NAMALWA (cell line): ENCODE measurements at places on chromosomes 4 and X.

DNA sequence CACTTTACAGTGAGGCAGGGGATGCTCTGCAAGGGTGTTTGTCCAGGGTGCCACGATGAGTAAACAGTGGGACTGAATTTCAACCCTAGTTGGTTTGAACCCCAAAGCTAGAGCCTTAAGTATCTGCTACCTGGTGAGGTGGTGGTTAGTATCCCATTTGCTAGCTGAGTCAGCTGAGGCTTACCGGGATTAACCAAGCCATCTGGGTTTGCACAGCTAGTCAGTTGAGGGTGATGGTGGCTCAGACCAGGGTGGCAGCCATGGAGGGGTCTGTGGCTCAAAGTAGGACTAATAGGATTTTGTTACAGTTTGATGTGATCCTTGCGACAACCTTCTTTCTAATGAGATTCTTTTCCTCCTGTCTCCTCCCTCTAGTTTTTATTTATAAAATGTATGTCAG, 1.9 kb downstream of the EVC start:
- no peak for DNase-seq

GRCh38 chrX:114071412-114071811, 512.5 kb upstream of the HTR2C start:
- DNase-seq: no peak

GRCh38 chr4:3384771-3385710, 56.7 kb upstream of the HGFAC start:
- no peak for DNase-seq

- peak; percentile 78 for DNase-seq
Measured at GRCh38 chr4:152780267-152780778, 569 bp downstream of the ARFIP1 start.

DNA sequence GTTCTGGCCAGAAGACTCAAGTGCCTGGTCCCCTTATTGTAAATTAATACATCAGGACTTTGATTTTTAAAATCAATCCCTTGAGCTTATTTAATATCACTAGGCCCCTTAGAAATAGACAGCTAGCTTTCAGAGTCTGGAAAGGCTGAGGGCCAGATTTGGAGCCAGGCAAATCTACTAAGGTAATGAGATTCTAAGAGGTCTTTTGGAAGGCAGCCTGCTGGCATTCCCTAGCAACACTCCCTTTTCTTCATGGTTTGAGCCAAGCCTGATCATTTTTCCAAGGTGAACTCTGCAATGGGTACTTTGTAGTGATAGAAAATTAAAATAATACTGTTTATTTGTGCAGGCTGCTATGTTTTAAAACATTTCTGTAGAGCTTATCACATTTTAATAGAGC, 378.5 kb downstream of the FAT4 start:
- no peak for DNase-seq
